ENCODE measurements at places on chromosomes 16 and 17.

DNA sequence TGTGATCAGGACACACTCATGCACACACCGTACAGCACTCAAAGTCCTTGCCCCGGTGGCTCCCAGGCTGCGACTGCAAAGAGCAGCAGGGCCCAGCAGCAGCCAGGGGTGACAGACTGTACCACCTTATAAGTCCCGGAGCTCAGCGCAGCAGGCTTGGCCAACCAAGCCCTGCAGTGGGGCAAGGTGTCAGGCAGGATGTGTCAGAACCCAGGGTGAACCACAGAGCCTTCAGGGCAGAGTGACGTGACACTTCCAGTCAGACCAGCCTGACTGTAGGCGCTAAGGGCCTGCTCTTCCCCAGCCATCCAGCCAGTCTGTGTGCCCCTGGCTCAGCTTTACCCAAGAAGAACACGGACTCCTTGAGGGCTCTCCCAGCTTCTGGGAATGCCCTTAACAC is 204.1 kb downstream of the COPRS start:
- DNase-seq = peak; percentile 16

GRCh38 chr17:41567317-41567716 is 4.5 kb downstream of the KRT9 start:
- no peak for DNase-seq

GRCh38 chr16:83054283-83054682 is 427.5 kb downstream of the CDH13 start:
- no peak for DNase-seq

DNA sequence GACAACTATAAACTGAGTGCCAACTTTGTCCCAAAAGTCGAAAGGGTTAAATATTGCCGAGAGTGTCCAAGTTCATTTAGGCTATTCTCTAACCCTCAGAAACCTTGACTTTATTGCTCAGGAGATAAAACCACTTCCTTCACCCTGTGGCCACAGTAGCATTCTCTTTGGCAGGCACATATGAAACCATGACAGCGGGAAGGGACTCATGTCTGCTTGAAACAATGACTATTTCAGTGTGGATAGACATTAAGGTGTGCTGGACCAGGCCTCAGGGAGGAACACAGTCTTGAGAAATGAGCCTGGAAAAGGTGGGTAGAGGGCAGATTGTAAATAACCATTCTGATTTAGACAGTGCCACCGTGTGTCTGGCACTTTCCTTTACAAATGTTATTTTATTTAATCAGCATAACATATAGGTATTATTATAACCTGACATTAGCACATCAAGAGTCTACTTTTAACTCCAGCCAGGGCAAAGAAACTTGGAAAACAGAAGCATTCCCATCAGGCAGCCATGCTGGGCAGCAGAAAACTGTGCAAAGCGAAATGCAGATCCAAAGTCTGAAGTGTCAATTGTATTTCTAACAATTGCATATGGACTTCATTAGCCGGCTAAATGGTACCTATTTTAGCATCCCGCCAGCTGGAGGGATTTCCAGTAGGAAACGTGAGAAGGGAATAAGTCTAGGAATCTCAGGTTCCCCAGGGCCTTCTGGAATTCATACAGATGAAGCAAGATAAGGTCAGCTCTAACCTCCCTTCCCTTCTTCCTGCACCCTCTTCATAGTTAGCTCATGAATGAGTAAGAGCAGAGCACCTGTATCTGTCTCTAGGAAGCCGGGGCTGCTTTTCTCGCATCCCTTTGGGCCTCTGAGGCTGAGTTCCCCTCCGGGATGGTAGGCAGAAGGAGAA is 212.8 kb upstream of the ELAC2 start:
- DNase-seq = peak; percentile 61

GRCh38 chr17:34847938-34848337 is 113.3 kb downstream of the CCT6B start:
- DNase-seq = no peak

DNA sequence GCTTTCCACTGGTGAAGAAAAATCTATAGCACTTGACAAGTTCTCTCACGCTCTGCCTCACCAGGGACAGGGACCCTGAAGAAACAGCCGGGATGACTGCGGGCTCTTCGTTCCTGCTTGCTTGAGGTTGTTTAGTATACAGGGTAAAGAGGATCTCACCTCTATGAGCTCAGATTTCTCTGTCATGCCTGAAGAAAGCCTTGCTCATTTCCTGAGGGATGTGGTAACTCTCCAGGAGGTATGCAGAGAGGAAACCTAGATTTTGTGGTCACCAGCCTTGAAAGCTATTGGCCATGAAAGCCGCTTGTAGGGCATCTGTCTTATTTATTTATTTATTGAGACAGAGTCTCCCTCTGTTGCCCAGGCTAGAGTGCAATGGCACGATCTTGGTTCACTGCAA is 23.2 kb downstream of the USP43 start:
- DNase-seq = peak; percentile 62

GRCh38 chr17:67293251-67294203 is 48.5 kb upstream of the HELZ start:
- DNase-seq = peak; percentile 50

GRCh38 chr17:78939615-78940014 is 14.4 kb upstream of the TIMP2 start:
- peak; percentile 43 for DNase-seq

- DNase-seq = no peak
These were observed 18.1 kb downstream of the SLC7A5 start for GRCh38 chr16:87851141-87851587.

DNA sequence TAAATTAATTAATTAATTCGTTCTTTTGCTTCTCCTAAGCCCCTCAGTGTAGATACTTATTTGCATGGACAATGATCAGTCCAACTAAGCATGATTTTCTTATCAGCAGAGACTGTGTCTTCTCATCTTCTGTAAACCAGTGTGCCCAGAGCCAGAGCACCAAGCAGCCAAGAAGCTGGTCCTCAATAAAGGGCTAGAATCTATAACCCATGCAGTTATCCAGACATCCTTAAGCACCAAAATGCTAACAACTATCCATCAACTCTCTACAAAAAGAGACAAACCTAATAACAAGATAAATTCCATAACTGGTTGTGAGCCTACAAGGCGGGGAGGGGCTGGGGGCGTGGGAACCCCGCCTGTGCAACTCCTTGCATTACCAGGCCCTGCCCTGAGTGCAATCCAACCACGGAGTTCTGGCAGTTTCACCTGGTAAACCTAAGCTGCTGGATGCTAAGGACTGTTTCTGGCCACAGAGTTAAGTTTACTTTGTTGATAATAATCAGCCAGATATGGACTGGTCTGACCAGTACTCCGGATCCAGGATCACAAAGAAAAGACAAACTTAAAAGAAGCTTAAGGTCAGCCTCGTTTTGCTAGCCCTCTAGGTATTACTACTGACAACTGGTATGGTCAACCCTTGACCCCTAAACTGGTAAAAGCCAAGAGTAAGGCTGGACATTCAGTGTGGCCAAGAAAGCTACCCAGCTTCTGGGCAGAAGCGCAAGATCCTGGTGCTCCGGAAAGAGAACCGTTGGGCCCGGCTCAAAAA is 51.5 kb downstream of the ZFHX3 start:
- DNase-seq = no peak

DNA sequence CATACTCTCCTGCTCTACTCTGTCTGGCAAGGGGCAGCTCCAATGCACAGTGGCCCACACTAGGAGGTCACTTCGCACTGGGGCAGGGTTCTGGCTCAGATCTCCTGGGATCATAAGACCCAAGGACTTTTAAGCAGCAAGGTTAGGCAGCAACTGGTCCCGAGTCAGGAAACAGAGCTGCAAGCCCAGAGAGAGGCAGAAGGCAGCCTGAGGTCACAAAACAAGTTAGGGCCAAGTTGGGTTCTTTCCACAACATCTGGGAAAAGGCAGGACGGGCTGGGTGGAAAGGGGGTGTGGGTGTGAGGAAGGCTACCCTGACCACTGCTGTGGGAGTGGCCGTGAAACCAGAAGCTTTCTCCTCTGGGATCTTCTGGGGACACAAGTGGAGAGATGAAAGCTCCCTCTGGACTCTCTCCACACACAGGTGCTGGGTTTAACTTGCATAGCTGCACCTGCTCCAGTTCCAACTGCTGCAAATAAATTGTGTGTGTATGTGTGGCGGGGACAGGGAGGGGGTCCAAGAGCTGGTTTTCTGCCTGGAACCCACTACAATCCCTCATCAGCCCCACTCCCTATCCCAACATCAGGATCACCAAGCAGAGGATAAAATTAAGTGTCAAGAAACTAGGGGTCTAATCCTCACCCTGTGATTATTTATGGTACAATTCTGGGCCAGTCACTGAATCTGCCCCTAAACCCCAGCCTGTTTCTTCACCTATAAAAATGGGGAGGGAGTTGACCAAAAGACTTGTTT is 8.0 kb upstream of the TSPOAP1 start:
- DNase-seq = no peak

DNA sequence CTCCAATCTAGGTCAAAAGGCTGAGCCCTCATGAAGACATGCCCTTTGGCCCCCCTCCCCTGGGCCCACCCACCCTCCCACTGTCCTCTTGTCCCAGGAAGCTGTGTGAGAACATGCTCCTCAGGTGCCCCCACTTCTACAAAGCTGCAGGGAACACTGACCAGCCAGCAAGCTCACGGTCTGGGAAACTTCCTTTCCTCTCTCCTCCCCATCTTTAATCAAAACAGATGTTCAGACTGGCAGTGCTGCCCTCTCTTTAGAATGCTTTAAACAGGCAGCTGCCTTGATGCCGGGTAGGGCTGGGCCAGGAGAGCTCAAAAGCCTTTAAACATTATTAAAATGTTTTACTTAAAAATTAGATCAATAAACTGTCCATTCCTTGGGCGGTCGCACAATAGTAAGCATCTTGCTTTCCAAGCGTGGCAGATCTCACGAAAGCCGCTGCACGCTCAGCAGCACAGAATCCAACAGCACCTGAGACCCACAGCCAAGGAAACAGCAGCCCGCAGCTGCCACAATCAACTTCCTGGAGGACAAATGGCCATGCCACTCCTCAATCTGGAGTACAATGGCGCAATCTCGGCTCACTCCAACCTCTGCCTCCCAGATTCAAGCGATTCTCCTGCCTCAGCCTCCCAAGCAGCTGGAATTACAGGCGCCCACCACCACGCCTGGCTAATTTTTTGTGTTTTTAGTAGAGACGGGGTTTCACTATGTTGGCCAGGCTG is 399.2 kb downstream of the SLC39A11 start:
- DNase-seq = no peak

Measured in fibroblast of skin of right biceps (primary cell).